ENCODE measurements at places on chromosomes 1 and 21.

DNA sequence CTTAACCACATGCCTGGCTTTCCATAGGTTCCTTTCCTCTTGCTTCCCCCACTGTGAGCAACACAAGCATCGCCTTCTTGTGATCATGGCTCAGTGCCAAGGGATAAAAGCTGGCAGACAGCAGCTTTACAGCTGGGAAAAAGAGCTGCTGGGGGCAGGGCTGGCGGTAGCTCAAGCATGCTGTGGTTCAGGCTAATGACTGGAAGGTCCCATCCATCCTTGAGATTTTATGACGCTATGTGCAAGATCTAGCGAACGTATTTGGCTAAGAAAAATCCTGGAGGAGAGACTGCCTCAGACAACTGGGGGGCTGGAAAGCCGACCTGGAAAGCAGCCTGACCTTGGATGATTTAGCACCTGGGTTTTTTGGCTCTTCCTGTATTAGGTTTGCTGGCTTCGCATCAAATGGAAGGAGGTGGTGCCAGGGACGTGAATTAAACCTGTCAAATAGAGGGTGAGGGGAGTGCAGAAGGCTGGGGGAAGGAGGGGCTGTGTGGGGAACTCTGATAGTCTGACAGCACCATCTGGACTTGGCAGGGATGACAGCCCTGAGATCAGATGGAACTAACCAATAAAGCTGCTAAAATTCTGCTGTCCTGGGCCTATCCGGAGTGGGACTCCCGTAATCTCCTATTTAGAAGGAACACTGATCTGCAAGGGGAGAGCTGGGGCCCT is 34.8 kb downstream of the ZMYND12 start:
- DNase-seq: peak; percentile 87

DNA sequence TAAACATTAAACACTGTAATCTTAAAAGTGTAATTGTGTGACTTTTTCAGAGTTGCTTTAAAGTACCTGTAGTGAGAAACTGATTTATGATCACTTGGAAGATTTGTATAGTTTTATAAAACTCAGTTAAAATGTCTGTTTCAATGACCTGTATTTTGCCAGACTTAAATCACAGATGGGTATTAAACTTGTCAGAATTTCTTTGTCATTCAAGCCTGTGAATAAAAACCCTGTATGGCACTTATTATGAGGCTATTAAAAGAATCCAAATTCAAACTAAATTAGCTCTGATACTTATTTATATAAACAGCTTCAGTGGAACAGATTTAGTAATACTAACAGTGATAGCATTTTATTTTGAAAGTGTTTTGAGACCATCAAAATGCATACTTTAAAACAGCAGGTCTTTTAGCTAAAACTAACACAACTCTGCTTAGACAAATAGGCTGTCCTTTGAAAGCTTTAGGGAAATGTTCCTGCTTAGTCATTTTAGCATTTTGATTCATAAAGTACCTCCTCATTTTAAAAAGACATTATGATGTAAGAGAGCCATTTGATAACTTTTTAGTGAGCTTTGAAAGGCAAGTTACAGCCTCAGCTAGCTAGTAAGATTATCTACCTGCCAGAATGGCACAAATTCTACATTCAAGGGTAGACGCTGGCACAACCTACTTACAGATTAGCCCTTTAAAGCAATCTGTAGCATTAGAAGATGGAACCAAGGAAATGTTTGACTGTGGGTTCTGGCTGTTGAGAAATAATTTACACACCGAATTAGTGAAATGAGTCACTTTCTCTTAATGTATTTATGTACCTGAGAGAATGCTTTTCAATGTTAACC is 9.4 kb downstream of the SOD1 start:
- DNase-seq: no peak

- DNase-seq: no peak
These were observed 139.8 kb upstream of the CHODL start for GRCh38 chr21:18104802-18105201.

DNA sequence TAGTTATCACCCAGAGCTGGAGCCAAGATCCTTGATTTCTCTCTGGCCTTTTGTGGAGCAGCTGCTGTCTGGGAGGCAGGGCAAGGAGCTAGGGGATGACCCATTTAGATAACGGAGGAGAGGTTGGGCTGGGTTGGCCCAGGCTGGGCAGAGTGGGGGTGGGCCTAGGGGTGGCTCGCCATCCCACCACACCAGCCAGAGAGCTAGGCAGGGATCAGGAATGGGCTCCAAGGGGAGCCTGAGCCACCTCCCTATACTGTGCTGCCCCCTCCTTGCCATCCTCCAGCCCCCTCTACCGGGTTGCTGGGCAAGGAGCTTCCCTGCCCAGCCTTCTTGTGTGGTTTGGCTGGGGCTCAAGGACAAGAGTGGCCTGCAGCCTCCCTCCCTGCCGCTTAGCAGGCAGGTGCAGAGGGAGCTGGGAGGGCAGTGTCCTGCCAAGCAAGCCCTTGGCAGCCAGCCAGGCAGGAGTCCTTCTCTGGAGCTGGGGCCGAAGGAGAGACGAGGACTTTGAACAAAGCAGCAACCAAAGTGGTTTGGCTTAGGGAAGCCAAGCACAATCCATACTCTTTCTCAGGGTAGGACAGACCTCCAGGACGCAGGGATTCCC is 4.1 kb downstream of the NUAK2 start:
- DNase-seq: no peak

DNA sequence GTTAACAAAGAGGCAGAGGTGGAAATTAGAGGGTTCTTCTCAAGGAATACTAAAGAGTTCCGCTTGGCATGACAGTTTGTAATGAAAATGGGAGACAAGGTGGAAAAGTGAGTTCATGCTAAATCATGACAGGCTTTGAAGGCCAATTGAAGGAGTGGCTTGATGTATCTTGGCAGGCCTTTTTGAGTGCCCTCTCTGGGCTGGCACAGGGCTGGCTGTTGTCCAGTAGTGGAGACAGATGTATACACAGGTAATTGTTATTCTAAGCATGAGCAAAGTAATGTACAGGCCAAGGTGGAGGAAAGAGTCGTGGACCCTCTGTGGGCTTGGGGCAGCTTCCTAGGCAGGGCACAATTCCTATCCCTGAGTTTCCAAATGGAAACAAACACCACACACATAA is 196.7 kb upstream of the GALNT2 start:
- DNase-seq: no peak

DNA sequence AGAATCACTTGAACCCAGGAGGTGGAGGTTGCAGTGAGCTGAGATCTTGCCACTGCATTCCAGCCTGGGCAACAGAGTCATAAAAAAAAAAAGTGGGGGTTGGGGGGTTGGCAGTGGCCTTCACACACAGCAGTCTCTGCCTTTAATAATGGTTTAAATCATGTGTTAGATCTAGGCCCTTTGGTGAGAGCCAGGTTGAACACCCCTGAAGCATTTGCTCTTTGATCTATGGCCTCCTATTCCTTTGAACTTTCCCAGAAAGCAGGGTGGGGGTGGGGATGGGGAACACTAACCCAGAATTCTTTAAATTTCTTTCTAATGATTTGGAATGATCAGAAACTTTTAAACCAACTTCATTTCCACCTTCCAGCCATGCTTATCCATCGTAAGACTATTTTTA is 313.0 kb downstream of the KIF26B start:
- DNase-seq: no peak

- no peak for DNase-seq
These were observed 174.8 kb downstream of the PBX1 start for GRCh38 chr1:164733734-164734133.

DNA sequence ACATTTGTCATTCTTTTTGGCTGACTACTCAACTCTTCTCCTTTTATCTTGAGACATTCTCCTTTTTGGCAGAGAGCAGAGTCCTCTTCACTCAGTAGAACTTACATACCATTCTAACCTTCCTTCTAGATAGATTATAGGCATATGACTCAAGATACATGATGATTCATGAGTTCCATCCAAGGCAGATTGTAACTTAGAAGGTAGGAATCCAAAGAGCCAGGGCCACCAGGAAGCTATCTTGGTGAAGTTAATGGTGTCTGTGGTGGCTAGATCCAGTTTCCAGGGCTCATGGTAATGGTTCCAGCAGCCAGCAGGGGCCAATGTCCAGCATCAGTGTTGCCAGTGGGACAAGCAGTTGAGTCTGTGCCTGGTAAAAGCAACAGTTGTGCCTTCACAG is 76.1 kb upstream of the KIAA0040 start:
- no peak for DNase-seq

GRCh38 chr1:66346057-66346795 is 187.7 kb upstream of the SGIP1 start:
- DNase-seq: no peak

DNA sequence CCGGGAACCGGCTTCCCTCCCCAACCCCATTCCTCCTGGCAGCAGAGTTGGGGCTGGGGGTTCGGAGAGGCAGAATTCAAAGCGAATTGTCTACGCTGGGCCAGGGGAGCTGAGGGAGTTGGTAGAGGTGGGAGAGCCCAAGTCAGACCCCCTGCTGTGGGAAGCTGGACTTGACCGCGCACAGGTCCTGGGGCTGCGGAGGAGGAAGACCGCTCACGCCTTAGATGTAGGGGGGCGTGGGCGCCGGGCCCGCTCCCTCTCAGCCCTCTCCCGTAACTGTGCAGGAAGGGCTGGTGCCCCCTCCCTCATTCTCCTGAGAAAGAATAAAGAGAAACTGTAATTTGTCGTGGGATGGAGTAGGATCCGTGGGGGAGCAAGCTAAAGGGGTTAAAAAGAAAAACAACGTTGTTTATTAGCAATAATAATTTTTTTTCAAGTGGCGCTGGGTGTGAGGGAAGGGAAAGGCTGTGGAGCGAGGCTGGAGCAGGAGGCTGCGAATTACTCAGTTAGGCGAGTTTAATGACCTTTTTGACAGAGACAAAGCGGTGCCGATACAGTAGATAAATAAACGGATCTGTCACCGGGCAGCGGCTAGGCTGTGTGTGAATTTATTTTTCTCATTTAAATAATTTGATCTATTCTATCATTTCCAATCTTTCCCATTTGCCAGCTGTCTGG is 838 bp upstream of the GRIK3 start:
- DNase-seq: no peak

DNA sequence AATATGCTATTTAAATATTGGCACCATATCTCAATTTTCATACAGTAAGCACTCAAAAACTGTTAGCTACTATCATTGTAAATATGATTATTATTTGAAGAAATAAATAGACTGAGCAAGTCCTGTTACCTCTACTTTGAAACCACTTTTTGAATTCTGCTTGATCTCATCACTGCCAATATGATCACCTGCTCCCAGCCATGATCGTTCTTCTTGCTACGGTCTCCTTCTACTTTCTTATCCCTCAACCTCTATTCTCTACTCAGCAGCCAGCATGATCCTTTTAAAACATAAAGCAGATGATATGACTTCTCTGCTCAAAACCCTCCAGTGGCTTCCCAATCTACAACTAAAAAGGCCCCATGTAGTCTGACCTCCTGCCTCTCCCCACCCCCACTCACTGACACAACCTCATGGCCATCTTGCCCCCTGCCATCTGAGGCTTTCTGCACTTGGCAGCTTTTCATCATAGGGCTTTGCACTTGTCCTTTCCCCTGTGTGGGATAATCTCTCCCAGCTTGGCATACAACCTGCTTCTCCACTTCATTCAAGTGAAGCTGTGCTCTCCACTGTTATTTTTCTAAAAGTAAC is 27.2 kb downstream of the CD34 start:
- no peak for DNase-seq

DNA sequence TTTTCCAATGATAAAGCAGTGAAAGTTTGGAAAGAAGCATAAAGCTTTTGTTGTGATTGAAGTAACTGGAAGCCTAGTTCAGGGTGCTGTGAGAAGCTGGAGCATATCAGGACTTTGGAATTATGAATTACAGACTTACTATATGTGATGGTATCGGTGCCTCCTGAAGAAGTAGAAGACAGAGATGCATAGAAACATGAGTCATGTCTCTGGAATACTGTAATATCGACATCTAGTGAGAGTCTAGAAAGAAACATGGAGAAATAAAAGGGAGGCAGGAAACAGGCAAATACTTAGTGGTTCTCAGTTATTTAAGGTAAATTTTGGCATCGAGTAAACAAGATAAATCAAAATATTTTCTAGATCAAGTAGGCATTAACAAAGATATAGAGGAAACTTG is 103.0 kb downstream of the CAMTA1 start:
- no peak for DNase-seq

DNA sequence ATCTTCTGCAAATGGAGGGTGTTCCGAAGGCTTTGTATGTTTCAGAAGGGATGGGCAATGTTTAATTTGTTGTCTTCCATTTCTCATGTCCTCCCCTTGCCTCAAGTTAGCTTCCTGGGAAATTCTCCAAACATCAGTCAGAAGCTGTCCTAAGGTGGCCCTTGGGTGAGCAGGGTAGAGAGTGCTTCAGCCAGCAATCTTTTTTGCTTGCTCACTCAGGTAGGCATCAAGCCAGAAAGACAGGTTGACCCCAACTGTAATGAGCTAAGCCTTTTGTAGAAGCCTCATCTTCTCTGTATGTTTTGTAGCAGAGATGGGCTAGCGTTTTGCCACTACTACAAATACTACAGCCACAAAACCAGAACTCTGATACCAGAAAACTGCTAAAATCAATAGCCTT is 321.5 kb upstream of the FAM78B start:
- no peak for DNase-seq

GRCh38 chr1:164891615-164892014 is 332.6 kb downstream of the PBX1 start:
- no peak for DNase-seq

DNA sequence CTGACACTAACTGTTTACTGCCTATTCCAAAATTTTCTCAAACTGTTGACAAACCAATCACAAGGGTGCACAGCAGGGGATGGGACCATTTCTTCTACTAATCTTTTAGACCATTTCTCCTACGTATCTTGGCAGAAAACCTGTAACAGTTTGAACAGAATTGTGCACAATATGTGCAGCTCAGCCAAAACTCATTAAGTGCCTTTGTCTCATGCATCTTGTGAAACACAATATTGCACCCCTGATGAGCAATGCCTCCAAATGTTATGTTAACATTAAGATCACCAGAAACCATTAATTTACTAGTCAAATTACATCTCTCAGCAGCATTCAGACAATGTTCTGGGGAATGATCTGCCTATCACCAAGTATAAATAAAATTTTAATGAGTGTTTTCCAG is 247.5 kb downstream of the NRIP1 start:
- DNase-seq: no peak

- DNase-seq: no peak
These were observed 25.7 kb upstream of the BACE2 start for GRCh38 chr21:41142051-41142795.

GRCh38 chr1:2384941-2385481 is 6.3 kb downstream of the MORN1 start:
- DNase-seq: no peak

DNA sequence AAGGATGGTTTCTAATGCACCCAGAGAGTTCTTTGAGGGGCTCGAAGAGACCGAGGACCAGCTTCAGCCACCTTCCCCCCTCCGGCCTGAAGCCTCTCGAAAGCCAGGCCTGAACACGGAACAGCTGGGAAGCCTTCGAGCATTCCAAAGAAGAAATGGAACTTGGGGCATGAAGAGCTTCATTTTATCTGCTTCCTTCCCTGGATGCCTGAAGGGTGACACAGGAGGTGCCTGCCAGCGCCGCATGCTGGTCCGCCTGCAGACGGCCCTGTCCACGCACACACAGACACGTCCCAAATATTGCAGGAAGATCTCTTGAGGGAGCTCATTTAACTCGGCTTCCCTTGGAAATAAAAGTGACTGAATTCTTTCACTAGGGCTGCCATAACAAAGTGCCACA is 73.7 kb downstream of the TOMM20 start:
- no peak for DNase-seq
